AG09309 (cell line): ENCODE measurements at places on chromosomes 5 and 9.

DNA sequence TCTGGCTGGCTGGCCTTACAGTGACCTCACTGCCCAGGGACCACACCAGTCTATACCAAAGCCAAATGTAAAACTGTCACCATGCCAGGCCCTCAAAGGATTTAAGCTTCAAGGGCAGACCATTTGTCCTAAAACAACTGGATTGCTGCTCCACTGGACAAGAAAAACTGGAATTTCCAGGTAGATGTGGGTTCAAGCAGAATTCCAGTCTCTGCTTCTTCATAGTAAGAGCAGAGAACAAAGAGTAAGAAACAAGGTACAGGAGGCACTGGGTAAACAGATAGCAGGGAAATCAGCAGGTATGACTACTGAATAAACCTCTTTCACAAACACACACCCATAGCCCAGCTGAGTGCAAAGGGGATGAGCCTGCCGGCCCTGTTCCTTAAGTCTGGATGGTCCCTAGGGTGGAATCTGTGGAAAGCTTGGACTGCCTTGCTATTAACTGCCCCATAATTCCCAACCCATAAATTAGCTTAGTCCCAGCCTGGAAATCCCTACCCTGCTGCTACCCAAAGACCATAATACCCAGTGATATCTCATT lies 5.5 kb downstream of the B4GALT1 start:
- DNase-seq = no peak

- DNase-seq = no peak
Measured at GRCh38 chr9:82968816-82969215, 94.1 kb downstream of the RASEF start.

- no peak for DNase-seq
Measured at GRCh38 chr5:125700380-125700861, 722.8 kb upstream of the GRAMD2B start.

- no peak for DNase-seq
Measured at GRCh38 chr5:20359377-20359776, 371.4 kb upstream of the CDH18 start.

DNA sequence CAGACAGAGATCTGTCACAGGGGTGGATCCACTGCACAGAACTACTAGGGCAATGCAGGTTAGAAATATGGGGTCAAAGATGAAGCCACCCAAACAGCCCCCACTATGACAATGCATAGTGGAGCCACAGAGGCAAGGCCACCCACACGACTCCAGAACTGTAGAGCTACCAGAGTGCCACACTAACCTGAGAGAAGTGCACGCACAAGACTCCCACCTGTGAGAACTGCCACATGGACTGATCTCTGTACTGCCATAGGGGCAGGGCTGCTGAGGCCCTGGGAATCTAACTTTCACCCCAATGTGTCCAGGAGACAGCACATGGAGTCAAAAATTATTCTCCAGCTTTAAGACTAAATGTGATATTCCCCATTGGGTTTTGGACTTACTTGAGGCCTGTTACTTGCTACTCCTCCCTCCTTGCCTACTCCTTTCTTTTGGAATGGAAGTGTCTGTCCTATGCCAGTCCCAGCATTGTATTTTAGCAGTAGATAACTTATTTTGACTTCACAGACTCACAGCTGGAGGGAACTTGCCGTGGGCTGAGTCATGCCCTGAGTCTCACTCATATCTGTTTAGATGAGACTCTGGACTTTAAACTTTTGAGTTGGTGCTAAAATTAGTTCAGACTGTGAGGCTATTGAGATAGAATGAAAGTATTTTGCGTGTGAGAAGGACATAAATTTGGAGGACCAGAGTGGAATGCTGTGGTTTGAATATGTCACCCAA lies 853.3 kb downstream of the MAT2B start:
- no peak for DNase-seq

GRCh38 chr9:29844251-29844650 lies 2271.0 kb upstream of the C9orf72 start:
- no peak for DNase-seq

DNA sequence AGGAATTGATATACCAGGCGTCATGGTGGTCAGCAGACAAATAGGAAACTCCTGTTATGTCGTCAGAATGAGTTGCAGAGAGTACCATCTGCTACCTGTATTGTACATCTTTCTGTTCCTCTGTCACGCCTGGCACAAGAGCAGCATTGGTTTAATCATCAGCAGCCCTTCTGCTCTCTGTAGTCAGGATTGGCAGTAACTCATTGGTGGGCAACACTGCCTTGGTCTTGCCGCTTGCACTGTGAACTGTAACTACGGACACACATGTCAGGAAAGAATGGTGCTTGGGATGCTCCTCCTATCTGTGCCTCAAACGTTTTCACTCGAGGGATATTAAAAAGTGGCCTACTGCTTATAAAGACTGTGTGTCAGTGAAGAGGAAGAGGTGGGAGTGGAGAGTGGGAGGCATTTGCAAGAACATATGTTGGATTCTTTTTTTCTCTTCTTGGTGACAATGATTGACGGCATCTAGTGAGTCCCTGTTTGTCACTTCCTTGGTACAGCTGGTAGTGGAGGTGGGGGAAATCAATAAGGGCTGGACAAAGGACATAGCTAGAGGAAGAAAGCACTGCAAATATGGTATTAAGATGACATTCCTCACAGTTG lies 76.6 kb downstream of the F2RL2 start:
- no peak for DNase-seq

GRCh38 chr9:82382887-82383616 lies 394.5 kb downstream of the SPATA31D1 start:
- DNase-seq = no peak

GRCh38 chr5:142770650-142771609 lies 753 bp downstream of the ARHGAP26 start:
- no peak for DNase-seq

- peak; percentile 91 for DNase-seq
Measured at GRCh38 chr5:132674671-132675506, 1.1 kb downstream of the IL4 start.
